ENCODE measurements at places on chromosomes 7 and 10.

GRCh38 chr10:86651021-86651471 lies 3.3 kb upstream of the OPN4 start:
- no peak for DNase-seq

DNA sequence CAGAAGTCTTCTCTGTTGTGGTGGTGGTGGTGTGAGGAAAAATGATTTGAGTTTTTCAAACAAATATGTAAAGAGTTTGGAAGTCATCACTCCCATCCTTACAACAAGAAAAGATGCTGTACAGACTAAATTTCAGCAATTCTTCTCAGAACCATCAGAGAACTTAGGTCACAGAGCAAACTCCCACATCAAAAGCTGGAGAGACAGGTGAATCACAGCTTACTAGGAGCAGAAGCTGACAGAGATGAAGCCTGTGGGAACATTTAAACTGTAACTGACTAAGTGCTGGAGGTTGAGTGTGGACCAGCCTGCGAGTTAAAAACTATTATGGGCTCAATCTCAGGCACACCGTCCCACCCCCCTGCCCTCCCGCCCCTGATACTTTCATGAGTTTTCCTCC lies 97.3 kb downstream of the AKR1D1 start:
- DNase-seq: no peak

- DNase-seq: no peak
Measured at GRCh38 chr7:144641389-144642044, 194.3 kb downstream of the TPK1 start.

GRCh38 chr7:131905471-131905973 lies 349.1 kb upstream of the PODXL start:
- no peak for DNase-seq

- DNase-seq: no peak
Measured at GRCh38 chr10:88195841-88196240, 332.4 kb downstream of the PTEN start.

GRCh38 chr10:73914036-73914435 lies 3.1 kb downstream of the PLAU start:
- no peak for DNase-seq

DNA sequence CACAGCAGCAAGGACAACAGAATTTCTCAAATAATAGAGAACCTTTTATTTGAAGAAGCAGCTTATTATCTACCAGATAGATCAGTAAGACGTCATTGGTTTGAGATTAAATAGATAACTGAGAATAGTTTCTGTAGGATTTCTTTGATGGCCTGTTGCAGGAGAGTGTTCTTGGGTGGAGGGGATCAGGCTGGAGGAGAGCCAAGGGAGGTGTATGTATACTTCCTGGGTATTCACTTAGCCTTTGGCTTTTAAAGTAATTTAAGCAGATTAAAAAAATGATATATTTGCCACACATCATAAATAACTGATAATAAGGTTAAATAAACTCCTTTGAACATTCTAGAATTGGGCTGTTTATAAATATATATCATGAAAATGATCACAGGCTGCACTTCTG lies 486.1 kb upstream of the IGFBP3 start:
- DNase-seq: no peak

DNA sequence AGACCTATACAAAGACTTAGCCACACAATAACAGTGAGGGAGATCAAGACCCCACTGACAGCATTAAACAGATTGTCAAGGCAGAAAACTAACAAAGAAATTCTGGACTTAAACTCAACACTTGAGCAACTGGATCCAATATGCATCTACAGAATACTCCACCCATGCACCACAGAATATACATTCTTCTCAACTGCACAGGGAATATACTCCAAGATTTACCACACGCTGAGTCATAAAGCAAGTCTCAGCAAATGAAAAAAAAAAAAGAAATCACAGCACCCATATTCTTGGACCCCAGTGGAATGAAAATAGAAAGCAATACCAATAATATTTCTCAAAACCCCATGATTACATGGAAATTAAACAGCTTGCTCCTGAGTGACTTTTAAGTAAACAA lies 680.2 kb downstream of the PCDH15 start:
- DNase-seq: no peak

DNA sequence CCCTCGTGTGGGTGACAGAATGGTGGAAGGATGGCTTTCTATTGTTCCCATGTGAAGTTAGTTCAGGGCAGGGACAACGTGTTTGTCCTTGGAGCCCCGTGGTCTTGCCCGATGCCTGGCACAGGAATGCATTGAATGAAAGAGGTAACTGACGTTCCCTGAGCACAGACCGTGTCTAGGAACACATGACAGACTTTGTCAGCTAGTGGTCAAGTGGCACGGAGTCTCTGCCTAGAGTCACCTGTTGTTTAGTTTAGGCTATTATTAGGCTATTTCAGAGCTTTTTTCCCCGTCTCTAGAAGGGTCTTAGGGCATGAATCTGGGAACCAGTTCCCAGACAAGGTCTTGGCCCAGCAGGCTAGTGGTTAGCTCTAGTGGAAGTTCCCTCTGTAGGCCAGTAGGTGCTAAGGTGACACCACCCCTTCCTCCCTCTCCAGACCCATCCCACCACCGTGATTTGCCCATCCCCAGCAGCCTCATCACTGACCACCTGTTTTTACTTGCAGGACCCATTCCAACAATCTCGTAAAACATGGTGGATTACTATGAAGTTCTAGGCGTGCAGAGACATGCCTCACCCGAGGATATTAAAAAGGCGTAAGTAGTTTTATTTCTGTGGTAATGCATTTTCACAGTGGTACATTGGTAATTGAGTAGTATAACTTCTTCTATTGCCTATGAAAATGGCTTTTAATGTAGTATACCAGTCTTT lies 21.4 kb downstream of the DNAJB6 start:
- no peak for DNase-seq

- DNase-seq: no peak
Measured at GRCh38 chr7:18208921-18209320, 181.3 kb upstream of the PRPS1L1 start.

DNA sequence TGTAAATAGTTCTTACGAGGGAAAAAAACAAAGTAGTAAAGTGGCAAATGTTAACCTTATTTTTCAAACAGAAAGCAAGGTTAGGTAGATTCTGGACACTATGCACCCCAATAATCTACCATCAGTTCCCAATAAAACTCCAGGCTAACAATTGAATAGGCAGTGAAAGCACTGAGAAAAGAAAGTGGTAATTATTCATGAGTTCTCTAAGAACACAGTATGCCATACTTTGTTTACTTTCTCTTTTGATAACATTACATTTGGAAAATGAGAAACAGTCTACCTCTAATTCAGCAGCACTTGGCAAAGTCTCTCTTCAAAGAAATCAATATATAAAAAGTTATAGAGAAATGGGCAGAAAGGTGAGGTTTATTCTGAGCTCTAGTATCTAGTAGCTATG lies 18.4 kb downstream of the TM9SF3 start:
- DNase-seq: no peak

DNA sequence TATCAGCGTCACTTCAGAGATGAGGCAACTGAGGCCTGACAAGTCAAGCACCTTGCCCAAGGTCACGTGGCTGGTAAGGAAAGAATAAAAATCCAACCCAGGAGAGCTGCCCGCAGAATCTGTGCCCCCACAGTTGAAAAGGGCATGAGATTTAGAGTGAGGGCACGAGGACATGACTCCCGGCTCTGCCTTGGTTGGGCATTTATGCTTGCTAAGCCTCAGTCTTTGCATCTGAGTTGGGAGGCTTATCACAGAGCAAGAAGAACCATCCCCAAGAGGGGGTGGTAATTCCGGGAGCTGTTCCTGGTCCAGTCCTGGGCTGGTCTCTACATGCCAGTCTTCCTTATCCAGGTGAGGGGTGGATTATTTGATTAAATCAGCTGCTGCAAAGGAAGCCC lies 37.3 kb downstream of the PLPP4 start:
- no peak for DNase-seq

DNA sequence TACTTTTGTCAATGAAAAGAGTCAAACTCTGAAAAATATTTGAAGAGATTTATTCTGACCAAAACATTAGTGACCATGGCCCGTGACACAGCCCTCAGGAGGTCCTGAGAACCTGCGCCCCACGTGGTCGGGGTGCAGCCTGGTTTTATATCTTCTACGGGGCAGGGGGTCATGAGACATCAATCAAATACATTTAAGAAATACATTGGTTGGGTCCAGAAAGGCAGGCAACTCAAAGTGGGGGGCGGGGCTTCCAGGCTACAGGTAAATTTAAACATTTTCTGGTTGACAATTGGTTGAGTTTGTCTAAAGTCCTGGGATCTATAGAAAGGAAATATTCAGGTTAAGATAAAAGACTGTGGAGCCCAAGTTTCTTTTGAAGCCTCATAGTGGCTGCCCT lies 34.8 kb upstream of the BNIP3 start:
- no peak for DNase-seq

DNA sequence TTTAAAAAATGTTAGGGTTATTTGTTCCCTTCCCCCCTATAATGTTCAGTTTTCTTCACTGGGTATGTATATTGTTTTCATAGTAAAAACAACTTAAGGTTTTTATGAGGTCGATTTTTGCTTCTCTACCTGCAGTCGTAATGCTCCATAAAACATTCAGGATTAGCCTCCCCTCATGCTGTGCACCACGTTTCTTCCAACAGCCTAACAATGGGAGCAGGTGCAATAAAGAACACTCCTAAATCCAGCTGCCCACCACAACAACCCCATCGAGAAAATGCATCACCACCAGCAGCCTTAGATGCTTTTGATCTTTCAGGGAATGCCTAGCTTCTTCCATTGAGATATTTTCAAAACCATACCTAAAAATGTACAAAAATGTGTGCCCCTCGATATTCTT lies 111.1 kb downstream of the ADAM12 start:
- DNase-seq: no peak

GRCh38 chr10:88389456-88389855 lies 193.7 kb downstream of the RNLS start:
- no peak for DNase-seq

GRCh38 chr10:93039110-93039509 lies 21.5 kb upstream of the CYP26C1 start:
- no peak for DNase-seq

GRCh38 chr10:119980956-119981750 lies 88.6 kb downstream of the SEC23IP start:
- DNase-seq: no peak

GRCh38 chr10:131021969-131022368 lies 289.6 kb downstream of the TCERG1L start:
- no peak for DNase-seq

DNA sequence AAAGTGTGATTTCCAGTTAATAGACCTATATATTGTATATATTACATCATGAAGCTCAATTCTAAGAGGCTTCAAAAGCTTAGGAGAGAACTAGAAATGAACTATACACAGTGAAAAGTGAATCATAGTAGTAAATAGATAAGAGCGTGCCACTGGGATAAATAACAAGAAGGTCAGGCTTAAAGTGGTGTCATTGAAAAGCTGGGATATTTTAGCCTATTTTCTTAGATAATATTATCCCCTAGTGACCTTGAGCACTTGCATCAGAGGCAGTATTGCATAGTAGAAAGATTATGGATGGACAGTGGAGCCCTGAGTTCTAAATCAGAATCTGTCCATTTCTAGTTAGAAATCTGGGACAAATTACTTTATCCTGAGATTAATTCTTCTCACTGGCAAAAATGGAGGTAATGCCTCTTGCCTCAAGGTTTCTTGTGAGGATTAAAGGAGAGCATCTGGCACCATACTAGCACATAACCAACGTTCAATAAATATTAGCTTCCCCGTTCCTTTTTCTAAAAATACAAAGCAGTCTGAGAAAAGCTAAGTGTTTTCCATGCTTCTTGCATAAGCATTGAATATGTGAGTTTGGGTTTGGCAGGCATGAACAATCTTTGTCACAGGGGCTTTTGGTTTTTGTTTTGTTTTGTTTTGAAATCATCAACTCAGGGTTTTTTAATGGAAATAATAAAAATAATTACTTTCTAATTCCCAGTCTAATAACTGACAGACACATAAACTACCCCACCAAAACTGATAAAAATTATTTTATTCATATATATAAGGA lies 27.3 kb upstream of the MACC1 start:
- no peak for DNase-seq

GRCh38 chr7:100642534-100642907 lies 1.2 kb upstream of the TFR2 start:
- DNase-seq: no peak

- no peak for DNase-seq
Measured at GRCh38 chr10:35341521-35341920, 5.2 kb downstream of the CCNY start.

DNA sequence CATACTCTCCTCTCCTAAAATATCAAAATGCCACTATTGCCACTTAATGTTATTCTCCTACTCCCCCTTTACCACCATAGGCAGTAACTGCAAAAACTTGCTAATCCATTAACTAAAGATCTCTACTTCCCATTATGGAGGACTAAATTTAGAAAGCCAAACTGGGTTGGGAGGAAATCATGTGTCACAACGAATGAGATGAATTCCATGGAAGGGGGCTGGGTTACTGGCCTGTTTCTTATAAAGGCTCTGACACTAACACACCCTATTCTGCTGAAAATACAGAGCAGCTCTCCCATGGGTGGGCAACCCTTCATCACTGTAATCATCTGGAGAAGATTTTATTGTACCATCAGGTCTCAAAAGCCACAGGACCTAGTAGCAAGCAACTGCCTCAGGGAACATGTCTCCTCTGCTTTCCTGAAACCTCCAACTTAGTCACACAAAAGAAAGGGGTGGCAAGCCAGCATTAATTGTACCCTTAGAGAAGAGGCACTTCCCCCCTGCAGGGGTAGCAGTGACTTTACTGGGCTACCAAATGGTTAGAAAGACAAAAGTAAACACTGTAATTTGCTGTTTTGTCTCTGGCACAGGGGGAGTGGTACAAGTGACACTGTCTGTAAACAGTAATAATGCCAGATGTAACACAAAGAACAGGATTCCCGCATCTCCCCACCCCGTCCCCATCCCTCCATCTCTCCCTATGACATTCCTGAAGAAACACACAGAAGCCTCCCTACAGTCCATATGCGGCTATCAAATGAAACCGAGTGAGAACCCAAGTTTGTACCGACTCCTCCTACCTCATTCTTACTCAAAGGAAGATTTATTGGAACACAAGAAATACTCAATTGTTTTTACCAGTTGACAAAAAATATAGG lies 81.6 kb downstream of the ARMH3 start:
- DNase-seq: no peak

DNA sequence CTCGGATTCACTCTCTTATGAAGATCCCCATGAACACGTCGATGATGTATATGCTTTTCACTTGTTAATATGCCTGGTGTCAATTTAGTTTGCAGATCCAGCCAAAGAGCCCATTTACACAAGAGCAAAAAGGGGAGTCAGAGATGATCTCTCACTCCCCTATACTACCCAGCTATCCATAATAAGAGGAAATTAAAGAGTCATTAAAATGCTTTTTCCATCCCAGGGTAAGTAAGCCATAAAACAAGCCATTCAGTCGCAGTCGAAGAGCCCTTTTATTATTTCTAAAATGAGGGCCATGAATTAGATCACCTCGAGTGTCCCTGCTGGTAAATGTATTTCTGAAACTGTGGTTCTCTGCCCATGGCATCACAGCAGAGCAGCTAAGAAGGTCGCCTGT lies 41.2 kb downstream of the CHCHD3 start:
- no peak for DNase-seq

GRCh38 chr10:94027197-94027596 lies 33.5 kb downstream of the PLCE1 start:
- no peak for DNase-seq

Data from hypothalamus (tissue), 51 donors.